CD4-positive, alpha-beta T cell treated with Interleukin-10 for 1 hour (primary cell): ENCODE measurements at places on chromosomes 5 and 9.

DNA sequence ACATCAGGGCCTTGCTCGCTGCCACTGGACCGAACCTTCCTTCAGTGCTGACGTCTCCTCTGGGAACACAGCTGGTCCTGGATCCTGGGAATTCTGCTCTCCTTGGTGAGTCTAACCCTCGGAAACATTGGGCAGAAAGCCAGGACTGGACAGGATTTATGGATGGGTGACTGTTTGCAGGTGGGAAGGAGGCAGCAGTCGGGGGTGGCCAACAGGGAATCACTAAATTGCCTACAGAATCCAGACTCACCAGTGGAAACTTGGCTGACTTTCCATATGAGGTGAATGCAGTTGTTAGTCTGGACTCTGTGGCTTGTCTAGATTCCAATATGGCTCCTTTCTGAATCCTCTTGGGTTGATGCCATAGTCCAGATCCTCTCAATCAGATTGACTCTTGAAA, 203.1 kb downstream of the SAXO1 start:
- DNase-seq = no peak

GRCh38 chr5:78647838-78648358, 674 bp downstream of the LHFPL2 start:
- no peak for DNase-seq

DNA sequence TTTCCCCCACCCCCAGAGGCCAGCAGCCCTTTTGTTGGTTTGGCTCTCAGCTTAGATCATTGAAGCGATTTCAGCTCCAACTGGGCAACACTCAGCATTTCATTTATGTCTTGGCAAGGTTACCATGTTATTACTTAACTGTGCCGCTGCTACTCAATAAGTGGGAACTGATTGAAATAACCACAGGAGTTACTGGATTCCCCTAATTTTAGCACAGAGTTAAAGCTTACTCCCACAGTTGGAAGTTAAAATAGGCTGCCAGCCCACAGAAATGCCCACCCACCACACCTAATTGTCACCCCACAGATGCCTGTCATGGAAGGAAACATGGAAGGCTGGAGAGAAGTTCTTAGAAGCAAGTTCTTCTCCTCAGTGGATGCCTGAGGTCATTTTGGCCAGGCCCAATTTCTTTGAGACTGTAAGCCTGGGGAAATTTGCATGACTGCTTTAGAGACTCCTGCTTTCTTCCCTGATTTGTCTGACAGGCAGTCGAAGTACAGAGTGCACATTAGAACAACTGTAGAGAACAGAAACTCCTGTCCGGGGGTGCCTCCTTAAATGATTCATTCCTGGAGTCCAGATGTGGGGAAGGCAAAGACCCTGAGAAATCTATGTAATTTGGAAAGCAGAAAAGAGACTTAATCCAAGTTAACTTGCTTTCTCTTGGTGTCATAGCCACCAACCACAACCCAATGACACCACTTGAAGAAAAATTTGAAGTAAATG, 370.0 kb downstream of the ZSWIM6 start:
- DNase-seq = no peak

- no peak for DNase-seq
These were observed 337.5 kb downstream of the CDH9 start for GRCh38 chr5:26700759-26701384.

- no peak for DNase-seq
These were observed 181.2 kb upstream of the DMAC1 start for GRCh38 chr9:7980691-7981289.
